WERI-Rb-1 (cell line): ENCODE measurements at places on chromosomes 1 and 21.

DNA sequence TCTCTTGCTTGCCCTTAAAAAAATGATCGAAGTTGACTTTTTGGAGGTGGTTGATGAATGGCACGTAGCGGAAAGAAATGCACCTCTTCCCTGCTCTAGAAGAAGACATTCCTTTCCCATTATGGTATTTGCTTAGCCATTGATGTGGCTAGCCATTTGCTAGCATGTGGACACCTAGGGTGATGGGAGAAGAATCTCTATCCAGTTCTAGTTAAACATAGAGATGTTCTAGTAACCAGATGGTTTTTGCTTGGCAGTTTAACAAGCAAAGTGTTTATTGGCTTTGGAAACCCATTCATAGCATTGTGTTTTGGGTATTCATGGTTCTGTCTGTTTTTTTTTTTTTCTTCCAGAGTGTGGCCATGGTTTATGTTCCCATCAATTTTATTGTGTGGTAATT is 78.9 kb downstream of the KCNJ6 start:
- no peak for DNase-seq

DNA sequence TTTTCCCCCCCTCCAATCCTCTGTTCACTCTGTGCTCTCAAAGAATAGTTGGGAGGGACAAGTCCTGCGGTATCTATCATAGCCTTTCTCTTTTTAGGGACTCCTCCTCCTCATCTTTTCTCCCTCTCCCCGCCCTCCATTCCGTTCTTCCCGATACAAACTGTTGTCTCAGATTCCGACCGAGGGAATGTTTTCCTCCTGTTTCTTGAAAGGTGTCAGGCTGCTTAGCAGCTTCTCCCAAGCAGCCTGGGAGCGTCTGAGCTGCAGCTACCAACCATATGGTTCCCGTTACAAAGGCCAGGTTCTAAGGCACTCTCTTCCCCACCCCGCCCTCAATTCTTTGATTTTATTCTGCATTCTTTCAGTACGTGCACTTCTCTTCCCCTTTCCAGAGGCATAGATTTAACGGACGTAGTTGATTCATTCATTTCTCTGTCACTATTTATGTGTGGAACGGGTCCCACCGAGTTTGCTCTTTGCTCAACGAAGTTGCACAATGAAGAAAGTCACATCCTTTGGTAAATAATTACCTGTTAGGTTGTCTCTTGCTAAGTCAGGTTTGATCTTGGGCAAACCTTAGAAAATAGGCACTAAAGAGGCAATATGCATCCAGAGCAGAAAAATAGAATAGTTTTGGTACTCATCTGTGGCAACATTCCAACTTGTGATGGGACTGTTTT is 2.8 kb downstream of the ADGRL2 start:
- peak; percentile 21 for DNase-seq

GRCh38 chr1:224543453-224543852 is 72.7 kb upstream of the CNIH3 start:
- DNase-seq: no peak

- no peak for DNase-seq
These were observed 139.2 kb upstream of the KLHDC7A start for GRCh38 chr1:18341291-18342069.

GRCh38 chr1:235225299-235225698 is 64.2 kb upstream of the RBM34 start:
- DNase-seq: no peak

GRCh38 chr1:243364866-243365265 is 109.0 kb downstream of the SDCCAG8 start:
- no peak for DNase-seq

GRCh38 chr1:202329891-202330290 is 11.8 kb downstream of the UBE2T start:
- DNase-seq: peak; percentile 17

DNA sequence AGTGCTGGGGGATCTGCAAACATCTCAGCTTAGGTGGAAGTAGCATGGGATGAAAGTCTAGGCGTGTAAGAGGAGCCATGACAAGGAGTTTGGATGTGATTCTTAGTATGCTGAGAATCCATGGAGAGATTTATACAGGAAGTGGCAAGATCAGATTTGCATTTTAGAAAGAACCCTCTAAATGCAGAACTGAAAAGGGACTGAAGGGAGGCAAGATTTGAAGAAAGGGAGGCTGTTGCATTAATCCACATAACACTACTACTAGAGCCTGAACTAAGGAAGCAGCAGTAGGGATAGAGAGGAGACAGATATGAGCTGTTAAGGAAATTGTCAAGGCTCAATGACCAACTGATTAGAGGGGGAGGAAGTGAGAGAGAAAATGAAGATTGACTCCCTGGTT is 9.8 kb downstream of the C1orf74 start:
- no peak for DNase-seq

DNA sequence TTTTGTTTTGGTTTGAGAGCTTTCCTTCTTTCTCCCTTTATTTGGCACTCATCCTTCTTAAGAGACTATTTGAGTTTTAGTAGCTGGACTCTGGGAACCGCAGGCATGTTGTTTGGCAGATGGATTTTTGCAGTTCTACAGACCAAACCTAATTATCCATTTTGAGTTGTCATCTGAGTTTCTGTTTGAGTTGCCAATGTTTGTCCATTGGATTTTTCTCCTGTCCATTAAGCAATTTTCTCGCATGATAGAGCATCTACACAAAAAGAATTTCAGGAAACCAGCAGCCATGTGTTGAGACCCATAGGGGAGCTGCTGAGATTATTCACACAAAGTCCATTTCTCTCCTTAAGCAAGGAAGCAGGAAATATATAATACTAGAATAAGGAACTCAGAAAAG is 17.2 kb upstream of the CXADR start:
- DNase-seq: no peak

GRCh38 chr1:161223805-161224694 is 622 bp upstream of the APOA2 start:
- no peak for DNase-seq

DNA sequence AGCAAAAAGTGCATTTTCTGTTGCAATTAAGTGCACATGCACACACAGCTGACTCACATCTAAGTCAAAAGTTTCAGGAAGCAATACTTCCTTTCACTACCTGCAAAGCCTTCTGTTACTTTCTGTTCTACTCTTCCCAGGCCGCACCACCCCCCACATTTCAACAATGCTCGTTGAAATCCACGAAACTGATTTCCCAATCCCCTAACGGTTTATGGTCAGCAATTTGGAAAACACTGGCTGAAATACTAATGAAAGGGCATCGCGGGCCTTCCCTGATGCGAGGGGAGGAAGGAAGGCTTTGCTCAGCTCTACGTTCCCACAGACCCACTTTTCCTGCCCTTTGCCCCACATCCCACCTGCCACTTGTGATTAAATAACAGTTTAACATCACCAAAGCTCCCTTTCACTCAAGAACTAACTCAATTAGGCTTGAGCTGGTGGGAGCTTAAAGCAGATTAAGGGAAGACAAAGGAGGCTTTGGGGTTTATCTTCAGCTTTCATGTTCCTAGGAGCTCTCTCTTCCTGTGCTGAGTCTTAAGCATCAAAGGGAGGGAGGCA is 243.2 kb upstream of the RAB4A start:
- peak; percentile 37 for DNase-seq

- DNase-seq: no peak
These were observed 9.0 kb downstream of the URB1 start for GRCh38 chr21:32383812-32384211.

- no peak for DNase-seq
These were observed 192.3 kb downstream of the ZNF326 start for GRCh38 chr1:90187323-90187585.

DNA sequence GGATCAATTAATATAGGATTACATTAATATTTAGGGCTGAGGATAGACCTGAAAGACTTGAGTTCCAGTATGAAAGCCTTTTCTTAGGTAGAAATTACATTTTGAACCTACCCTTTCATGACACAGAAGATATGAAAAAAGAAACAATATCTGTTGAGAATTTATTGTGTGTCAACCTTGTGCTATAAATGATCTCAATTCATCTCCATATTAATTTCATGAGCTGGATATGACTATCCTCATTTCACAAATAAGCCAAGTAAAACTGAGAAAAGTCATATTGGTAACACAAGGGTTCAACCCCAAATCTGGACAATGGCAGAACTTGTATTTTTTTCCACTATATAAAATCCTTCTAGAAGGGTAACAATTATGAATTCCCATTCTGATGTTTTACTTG is 120.0 kb downstream of the TRIM33 start:
- no peak for DNase-seq

DNA sequence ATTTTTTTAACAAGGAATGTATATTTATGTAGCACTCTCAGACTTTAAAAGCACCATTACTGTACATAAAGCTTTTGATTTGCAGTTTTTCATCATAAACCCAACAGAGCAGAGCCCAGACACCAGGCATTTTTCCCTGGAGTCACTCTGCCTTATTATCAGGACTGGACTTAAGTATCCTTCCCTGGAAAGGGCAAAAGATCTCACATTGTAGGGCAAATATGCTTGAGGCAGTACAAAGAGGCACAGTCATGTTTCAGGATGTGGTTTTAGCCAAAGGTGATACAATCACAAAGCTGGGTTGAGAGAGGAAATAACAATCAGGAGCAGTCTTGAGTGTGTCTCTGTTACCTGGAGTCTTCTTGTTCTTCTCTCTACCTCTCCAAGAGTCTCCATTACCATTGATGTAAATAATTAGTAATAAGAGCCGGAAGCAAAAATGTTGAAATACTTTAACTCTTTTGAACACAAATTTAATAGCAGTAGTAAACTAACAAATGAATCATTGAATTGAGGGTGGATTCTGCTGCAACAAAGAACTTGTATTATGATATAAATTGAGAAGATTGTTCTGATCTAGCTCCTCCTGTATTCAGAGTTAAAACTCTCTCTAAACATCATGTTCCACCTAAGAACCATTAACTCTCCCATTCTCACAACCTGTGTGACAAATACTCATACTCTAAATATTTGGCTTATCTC is 160.5 kb downstream of the LTN1 start:
- DNase-seq: no peak

- no peak for DNase-seq
These were observed 3.7 kb downstream of the SEC16B start for GRCh38 chr1:177966199-177966598.

GRCh38 chr1:36732015-36732356 is 249.3 kb upstream of the CSF3R start:
- DNase-seq: no peak

DNA sequence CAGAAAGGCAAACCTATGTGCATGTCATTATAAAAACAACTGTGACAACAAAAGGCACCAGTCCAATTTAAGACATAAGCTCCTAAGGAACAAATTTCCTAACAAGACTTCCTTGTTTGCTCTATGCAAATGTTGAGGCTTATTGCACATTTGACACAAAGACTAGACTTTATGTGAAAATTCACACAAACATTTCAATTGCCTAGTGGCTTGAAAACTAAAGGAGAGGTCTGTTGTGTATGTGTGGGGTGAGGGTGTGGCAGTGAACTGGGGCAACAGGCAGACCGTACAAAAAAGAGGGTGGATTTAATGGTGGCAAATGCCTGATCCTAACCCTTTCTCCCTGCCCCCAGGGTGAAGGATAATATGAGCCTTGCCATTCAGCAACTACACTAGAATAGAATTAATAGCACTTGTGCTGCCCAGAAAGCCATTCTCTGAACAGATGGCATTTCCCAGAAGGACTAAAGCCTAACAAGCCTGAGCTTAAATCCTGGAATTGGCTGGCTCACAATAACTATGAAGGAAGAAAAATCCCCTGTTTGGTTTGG is 73.9 kb downstream of the GLUL start:
- DNase-seq: peak; percentile 32

- no peak for DNase-seq
These were observed 32.6 kb upstream of the MAGOH start for GRCh38 chr1:53270873-53271272.

DNA sequence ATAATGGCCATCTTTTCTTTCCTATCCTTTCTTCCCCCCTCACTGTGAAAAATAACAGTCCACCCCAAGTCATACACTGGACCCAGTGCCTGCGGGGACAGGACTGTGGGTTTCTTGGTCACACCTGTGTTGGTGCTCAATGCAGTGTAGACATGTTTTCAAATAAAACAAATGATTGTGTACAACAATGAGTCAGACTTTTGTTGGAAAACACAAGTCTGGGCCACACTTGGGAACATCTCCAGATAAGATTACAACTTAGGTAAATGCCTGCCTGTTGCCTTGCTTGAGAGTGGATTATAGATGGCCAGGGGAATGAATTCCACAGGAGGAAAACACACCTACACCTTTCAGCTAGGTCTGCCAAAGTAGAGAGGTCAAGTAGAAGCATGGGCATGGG is 34.1 kb downstream of the PDPN start:
- no peak for DNase-seq

GRCh38 chr1:114428083-114428754 is 82.8 kb downstream of the TRIM33 start:
- no peak for DNase-seq

DNA sequence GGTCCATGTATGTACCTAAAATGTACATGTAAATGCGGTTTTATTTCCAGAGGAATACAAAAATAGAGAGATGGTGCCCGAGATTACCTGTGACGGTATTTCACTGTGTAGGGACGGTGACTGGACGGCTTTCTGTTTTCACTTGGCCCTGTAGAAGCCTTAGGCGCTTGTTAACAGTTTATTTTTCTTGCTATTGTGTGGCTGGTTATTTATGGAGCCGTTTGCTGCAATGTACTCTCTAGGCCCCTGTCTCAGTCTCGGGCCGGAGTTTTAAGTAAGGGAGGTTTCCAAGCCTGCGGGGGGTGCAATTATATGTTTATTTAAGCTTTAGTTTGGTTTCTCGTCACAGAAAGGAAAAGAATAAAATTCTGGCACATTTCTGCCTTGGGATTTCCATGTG is 413 bp downstream of the EFCAB7 start:
- no peak for DNase-seq

GRCh38 chr21:41164981-41165655 is 2.8 kb upstream of the BACE2 start:
- no peak for DNase-seq

GRCh38 chr1:203207751-203208150 is 21.2 kb upstream of the CHI3L1 start:
- peak; percentile 75 for DNase-seq

GRCh38 chr1:203627398-203627797 is 766 bp downstream of the ATP2B4 start:
- no peak for DNase-seq

DNA sequence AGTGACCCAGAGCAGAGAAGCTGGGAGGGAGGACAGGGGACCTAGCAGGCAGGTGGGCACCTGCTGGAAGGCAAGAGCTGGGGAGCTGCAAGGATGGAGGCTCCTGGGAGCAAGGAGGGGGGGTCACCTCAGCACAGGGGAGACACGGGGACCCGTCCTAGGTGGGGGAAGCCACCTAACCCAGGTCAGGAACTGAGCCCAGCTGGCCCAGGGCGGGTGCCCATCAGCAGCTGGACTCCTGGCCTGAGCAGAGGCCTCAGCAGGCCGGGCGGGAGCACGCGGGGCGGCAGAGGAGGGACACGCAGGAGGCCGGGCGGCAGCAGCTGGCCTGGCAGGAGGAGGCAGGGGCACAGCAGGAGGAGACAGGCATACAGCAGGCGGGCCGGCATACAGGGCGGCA is 949 bp downstream of the KRTAP10-1 start:
- no peak for DNase-seq

- no peak for DNase-seq
These were observed 2.2 kb downstream of the C1QTNF12 start for GRCh38 chr1:1244192-1244811.
